Adrenal gland (tissue), 19 donors: ENCODE measurements at places on chromosomes 3 and 15. TPM values are rescaled to one million over a fixed set of nuclear protein-coding genes. Genes with fewer than 3 reads are reported as not detected.

DNA sequence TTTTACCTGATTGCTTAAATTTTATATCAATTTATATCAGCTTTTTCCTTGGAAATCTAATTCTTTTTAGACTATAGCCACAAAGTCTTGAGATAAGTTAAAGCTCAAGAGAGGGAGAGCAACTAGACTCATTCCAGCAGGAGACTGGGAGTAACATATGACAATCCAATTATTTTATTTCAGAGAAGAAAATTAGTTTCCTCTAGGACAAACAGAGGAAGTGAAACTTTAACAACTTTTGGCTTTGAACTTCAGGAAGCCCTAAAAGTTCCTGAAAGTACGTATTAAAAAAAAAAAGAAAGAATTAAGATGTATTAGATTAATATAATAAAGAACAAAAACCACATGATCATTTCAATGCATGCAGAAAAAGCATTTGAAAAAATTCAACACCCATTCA, 13.9 kb upstream of the UBE2E2 start:
- no peak for DNase-seq

SLITRK3 gene
- total RNA-seq, result not detected

- no peak for DNase-seq
Measured at GRCh38 chr3:30408105-30408557, 198.3 kb upstream of the TGFBR2 start.

DNA sequence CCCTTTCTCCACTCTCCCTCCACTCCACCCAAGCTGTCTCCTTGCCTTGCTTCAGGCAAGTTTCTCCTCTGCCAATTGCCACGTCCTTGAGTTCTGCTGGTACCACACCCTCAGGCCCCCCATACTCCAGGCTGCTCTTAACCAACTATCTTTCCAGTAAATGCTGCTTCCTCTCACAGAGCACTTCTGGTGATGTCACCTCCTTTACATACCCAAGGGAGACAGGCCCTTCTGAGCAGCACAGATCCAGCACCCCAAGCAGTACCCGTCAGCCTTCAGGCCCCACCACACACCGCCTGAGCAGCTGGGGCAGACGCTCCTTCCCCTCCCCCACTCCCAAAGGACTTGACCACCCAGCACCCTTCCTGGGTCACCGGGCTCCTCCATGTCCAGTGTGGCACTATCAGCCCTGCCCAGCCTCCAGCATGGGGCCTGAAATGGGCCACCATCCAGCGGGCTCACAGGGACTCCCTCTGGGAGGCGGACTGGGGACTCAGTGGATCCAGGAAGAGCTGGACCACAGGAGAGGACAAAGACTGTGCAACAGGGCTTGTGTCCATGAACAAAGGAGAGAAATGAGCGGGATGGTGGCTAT, 50.2 kb downstream of the KLF15 start:
- no peak for DNase-seq

DNA sequence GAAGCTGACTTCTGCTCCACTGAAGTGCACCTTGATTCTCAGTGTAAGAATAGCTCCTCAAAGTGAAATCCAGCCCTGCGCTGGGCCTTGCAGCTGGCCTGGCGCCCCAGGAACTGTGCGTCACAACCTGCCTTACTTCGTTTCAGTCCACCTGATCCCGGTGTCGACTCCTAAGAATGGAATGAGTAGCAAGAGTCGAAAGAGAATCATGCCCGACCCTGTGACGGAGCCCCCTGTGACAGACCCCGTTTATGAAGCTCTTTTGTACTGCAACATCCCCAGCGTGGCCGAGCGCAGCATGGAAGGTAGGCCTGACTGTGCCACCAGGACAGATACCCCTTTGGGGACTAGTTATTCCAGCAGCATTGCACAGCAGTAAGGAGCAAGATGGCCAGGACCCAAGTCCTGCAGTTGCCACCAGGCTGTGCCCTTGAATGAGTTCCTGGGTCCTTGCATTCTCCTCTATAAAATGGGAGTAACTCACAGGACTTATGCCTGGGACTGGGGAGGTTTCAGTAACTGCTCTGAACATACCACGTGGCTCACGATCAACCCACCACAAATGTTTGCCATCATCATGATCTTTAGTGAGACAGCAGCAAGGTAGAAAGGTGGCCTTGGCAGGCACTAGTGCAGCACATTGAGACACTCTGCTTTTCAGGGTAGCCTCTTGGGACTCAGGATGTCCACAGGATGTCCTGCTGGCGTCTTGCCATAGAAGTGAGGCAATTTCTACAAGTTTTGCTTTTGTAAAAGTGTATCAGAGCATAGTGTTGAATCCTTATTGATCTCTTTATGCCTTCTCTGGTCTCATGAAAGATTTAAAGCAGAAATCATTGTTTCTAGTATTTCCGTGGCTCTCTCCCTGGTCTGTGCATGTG, 46.8 kb downstream of the PXYLP1 start:
- DNase-seq, result peak; percentile 44

DNA sequence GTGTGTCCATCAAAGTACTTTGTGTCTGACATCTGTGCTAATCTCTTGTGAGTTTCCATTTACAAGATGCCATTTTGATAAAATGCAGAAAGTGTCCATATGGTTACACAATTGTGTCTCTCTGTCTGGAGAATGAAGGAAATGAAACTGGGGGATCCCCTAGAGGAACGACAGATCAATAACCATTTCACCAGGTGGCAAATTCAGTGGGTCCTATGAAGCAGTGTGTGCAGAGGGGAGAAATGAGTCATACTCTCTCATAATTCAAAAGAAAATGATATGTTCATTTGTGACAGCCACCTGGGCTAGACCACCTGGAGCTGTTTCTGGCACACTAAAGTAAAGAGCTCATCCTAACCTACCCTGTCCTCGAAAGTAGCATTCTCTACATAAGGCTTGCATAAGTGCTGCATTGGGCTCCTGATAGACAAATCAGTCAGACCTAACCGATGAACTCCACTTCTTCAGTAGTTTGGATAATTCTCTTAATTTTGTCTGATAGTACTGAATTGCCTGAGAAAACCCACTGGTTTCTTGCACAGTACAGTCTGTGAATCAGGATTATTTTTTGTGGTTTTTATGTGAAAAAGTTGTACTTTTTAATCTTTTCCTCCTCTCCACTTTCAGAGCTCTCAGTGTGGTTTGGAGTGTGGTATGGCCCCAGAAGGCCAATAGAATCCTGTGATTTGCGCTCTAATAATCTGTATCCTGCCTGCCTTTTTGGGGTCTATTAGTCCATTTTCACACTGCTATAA, 10.3 kb upstream of the CD47 start:
- no peak for DNase-seq

DNA sequence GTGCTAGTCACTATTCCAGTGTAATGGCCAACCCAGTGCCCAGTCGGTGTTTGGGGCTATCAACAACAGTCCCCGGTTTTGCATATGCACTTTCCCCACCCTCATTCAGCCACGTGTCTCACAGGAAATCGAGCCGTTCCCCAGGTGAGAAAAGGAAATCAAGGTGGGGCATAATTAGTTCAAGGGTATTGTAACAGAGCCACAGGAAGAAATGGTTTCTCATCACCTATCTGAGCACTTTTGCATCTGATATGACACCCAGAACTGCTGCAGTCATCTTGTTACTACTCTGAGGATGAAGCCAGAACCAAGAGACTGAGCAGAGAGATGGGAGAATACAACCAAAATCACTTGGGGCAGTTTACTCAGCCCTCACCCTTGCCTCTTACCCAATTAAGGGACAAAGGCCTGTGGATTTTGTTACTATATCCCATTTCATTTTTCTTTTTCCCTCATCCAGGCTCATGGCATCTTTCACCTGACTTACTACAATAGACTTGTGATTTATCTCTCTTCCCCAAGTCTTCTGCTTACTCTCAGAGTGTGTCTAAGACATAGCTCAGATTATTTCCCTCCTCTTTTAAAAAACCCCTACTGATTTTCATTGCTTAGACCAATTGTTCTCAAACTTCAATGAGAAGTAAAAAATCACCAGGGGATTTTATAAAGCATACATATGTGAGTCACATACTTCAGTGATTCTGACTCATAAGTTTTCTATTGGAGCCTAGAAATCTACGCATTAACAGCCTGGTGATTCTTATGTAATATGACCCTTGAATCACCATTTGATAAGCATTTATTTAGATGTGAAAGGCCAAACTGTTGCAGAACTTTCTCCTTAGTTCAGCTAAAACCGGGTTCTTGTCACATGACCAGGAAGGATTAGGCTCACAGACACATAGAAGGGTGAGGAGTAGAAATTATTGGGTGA, 40.5 kb downstream of the TRAT1 start:
- no peak for DNase-seq

LRRIQ4 gene
- not detected for total RNA-seq

ETFA gene
- total RNA-seq, result 331 TPM

DNA sequence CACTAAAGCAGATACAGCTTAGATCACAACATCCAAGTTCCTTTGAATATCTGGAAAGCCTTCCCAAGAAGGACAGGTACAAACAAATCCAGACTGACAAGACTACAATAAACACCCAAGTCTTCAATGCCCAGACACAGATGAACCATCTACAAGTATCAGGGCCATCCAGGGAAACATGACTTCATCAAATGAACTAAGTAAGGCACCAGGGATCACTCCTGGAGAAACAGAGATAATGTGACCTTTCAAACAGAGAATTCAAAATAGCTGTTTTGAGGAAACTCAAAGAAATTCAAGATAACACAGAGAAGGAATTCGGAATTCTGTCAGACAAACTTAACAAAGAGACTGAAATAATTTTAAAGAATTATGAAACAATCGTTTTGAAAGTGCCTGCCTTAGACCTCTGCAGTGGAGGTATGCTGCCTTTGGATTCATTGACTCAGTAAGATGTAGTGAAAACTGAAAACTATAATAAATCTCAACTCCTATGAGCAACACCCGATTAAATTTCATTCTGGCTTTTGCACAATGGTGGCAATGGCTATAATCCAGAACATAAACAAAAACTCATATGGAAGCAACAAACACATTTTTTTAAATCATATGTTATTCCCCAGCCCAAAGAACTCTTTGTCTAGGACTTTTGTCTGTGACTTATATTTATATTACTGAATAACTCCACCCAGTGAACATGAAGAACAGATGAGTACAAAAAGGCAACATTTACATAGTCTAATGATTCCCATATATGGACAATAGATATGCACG, 12.6 kb upstream of the COL8A1 start:
- DNase-seq, result no peak

DISP2 gene
- 1.0 TPM for total RNA-seq

GRCh38 chr3:144096016-144096415, 124.4 kb downstream of the DIPK2A start:
- DNase-seq, result no peak

ERICH6 gene
- total RNA-seq, result not detected

GRCh38 chr3:30711151-30711550, 104.8 kb downstream of the TGFBR2 start:
- DNase-seq, result no peak

- no peak for DNase-seq
Measured at GRCh38 chr3:45387171-45387570, 1.2 kb upstream of the LARS2 start.

DNA sequence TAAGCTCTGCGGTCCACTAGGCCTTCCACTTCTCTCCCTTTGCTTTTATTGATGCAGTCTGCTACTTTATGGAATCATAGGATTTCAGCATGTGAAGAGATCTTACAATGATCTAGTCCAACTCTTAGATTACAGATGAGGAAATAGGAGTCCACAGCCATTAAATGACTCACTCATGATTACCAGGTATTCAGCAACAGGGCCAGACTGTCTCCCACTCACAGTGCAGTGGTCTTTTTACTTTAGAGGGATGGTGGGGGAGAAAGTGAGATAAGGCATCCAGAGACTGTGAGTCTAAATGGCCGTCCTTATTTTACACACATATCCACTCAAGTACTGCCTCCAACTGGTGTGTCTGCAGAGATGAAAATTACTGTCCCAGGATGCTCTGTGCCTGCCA, 88.5 kb upstream of the SKOR1 start:
- DNase-seq, result no peak
